T-helper 22 cell (primary cell): ENCODE measurements at places on chromosomes 4 and X.

- DNase-seq, result no peak
Observed at GRCh38 chr4:176150356-176150682, 45.1 kb downstream of the SPATA4 start.

DNA sequence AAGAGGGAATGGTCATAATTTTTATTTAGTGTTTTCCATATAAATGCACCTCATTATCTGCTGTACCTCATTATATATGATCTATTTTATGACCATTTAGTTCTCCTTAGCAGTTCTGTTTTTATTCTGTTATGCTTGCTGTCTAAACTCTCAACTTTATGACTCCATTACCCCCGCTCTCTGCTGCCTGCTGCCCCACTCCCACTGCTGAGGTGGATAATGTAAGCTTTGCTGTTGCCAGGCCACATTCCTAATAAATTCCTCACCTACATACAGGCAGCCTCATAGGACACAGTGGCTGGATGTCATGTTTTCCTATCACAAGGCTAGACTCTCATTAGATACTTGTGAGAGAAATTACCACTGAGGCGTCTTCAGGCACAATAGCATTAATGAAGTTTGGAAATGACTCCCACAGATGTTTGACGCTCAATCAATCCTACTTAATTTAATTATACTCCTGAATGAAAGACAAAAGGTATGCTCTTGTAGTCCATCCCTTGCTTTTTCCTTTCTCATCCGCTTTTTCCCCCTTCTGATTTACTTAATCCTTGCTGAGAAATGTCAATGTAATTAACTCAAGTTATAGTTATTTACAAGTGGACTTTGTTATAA, 497.5 kb upstream of the IGFBP7 start:
- DNase-seq, result no peak

DNA sequence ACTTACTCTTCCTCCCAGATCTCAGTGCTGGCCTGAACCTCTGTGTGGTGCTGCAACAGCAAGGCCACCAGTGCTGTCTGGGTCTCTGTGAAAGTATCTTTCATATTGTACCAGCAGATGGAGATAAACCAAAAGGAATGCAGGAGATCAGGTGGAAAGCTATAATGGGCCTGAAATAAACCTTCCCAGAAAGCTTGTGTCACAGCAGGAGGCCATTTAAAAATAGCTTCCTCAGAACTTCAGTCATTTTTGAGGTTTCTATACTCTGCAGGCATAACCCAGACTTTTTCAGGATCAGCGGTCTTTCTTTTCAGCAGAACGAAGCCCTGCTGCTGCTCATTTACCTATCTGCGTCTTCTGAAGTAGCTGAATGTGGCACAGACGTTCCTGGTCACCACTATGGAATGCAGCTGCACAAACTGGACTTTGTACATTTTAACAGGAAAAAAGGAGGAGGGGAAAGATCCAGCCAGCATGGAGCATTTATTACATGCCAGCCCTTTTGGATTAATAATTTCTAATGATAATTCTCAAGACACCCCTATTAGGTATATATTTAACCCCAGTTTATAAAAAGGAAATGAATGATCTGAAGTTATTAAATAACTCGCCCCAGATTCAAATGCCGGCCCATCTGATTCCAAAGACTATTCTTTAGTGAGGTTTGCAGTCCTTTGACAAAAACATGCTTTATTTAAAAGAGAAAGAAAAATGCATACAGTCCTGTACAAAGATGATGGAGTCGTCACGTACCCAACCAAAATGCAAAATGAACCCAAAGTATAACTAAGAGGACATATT, 119.7 kb downstream of the NFKB1 start:
- DNase-seq, result no peak

DNA sequence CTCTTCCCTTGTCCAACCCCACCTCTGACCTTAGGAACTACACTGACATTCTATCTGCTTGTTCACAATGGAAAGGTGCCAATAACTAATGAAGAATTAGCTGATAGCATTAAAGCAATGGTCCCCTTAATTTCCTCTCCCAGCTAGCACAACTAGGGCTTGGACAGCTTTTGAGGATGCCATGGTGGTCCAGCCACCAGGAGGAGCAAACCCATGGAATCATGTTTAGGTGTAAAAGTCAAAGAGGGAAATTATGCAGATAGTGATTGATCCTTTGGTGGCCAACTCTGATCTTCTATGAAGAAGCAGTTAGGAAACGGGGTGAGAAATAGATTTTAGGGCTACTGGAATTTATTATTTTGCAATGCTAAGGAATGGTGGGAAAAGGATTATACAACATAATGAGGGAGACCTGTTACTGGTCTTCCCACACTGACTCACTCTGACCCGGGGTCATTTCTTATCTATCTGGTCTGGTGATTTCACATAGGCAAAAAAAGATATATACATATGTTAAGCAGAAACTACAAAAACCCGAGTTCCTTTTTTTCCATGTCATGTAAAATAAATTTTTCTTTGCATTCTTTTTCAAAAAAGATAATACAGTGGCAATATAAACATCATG, 45.8 kb upstream of the FBXW7 start:
- no peak for DNase-seq

- no peak for DNase-seq
Observed at GRCh38 chr4:105619188-105619931, 66.9 kb downstream of the ARHGEF38 start.
